Ascending aorta (tissue), 2 donors: ENCODE measurements at places on chromosomes 2 and 18.

GRCh38 chr2:3470166-3470651 lies 49.1 kb downstream of the ADI1 start:
- peak; percentile 60 for DNase-seq

GRCh38 chr2:25358249-25358815 lies 16.6 kb upstream of the DNMT3A start:
- DNase-seq, result no peak

GRCh38 chr2:194004590-194005206 lies 1652.3 kb upstream of the SLC39A10 start:
- DNase-seq, result no peak

DNA sequence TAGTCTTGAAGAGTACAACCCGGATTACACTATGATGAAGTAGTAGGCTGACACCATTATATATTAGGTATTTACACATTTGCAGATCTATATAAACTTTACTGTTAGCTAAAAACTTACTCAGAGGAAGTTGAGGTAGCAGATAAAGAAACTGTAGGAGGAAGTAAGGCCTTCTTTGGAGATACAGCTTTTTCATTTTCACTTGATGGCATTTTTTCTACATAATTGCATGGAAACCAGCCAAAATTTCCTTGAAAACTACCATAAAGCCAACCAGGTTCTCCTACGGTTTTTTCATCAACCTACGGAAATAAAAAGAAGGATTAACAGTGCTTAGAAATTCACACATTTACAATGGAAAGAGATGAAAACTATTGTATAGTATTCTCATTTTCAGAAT lies 86.6 kb downstream of the FAM228A start:
- DNase-seq, result no peak

GRCh38 chr2:56170504-56170903 lies 13.3 kb upstream of the CCDC85A start:
- DNase-seq, result no peak
